ENCODE measurements at places on chromosomes 1 and 21. TPM values are rescaled to one million over a fixed set of nuclear protein-coding genes. Genes with fewer than 3 reads are reported as not detected.

The CDC42BPA gene
- 36.9 TPM for total RNA-seq

The ANGPTL3 gene
- not detected for total RNA-seq

GRCh38 chr1:121418369-121419049 is 233.7 kb downstream of the SRGAP2C start:
- no peak for DNase-seq

DNA sequence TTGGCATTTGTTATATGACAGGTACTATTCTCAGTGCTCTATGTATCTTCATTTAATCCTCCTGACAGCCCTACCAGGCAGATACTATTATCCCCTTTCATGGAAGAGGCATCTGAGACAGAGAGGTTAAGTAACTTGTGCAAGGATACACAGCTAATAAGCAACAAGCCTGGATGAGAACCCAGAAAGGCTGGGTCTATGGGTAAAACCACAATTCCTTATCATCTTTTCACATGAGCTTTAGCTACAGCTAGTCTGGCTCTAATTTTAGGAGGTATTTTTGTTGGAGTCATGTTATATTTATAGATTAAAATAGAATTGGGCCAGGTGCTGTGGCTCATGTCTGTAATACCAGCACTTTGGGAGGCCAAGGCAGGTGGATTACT is 27.7 kb downstream of the DNTTIP2 start:
- DNase-seq: no peak

GRCh38 chr21:35102488-35103371 is 53.6 kb upstream of the RUNX1 start:
- no peak for DNase-seq

Data from A172 (cell line).